ENCODE measurements at places on chromosomes 7 and 10.

GRCh38 chr10:118115701-118116100, 69.0 kb upstream of the RAB11FIP2 start:
- no peak for DNase-seq

DNA sequence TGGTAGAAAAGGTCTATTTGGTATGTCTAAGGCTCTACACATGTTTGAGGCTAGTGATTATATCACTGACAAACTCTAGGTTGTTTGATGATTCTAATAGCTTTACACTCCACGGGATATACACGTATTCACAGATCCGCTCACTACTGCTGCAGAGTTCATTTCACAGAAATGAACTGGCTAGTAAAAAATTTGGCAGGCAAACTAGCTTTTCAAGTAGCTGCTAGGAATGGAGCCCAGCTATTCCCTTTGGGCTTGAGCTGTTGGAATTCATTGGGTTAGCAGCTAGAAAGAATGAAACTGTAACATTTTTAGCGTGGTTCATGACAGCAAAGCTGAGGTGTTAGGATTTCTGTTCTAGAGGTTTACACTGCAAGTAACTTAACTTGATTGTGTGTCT, 37.6 kb downstream of the R3HCC1L start:
- no peak for DNase-seq

DNA sequence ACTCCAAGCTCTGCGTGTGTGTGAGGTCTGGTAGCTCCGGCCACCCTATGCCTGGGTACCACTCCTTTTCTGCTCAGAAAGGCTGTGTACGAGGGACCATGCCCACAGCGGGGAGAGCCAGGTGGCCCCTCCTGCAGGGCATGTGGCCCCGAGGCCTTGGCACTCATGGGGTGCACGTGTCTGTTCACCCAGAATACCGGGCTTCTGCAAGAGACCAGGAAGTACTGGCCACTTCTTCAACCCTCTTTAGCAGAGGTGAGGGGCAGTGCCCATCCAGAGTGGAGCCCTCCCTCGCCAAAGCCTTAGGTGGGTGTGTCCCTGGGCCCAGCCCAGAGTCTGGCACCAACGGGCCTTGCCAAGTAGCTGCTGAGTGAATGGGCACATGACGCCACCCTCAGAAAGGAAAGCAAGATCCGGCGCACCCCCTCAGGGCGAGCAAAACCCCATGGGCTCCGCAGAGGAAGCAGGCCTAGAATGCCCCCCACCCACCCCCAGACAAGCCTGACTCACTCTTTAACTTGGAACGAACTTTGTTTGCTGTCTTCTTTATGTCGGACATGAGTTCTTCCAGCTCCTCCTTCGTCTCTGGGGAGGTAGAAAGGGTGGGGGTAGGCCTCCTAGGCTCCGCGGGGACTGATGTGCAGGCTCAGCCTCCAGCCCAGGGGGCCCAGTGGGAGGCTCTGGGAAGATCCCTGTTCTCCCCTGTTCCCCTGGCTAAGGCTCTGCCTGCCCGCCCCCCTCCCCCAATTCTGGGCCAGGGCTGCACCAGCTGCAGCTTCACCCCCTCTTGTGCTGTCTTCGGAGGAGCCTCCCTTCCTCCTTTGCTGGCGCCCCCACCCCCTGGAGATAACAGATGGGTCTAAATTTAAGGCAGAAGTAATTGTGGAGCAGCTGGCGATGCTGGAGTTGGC, 14.6 kb downstream of the STX1A start:
- DNase-seq: no peak

DNA sequence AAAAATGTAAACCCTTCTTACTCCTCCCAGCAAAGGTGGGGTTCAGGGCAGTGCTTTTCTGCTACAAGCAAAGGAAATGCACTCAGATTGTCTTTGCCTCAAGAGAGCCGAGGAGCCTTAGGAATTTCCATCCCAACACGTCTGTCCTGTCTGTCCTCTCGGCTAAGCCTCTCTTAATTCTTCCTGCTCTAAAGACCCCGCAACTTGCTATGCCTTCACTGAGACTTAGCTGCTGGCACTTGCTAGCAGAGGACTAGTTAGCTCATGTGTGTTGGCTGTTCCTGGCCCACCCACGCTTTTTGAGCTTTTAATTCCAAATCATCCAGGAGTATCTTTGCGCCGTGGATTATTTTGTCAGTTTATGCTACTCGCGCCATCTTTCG, 481 bp upstream of the NPM3 start:
- no peak for DNase-seq

DNA sequence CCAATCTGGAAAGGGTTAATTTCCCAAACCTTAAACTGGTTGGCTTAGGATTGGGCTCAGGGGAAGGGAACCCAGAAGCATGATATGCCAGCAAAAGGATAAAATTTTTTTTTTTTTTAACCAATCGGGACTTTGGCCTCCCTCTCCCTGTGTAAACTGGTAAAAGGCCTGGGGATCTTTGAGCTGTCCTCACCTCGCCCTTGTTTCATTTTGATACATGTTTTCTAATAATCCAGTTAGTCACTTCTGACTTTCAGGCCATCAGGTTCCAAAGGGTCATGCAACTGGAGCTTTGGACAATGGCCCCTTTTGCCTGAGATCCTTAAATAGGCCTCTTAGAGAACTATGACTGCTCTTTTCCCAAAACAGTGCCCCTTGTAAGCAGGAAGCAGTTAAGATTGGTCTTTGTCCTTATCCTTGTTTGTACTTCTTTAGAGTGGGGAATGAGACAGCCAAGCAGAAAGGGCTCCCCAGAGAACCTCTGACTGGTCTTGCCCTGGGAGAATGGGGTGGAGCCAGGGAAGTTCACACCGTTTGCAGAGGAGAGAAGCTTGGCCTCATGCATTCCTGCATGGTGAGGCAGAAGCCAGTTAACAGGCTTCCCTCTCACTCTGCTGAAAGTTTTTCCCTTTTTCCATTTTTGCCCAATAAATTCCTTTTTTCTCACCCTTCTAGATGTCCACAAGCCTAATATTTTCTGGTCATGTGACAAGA, 424.2 kb upstream of the CNTNAP2 start:
- DNase-seq: no peak

All from stimulated activated naive CD4-positive, alpha-beta T cell (primary cell).